Activated CD8-positive, alpha-beta T cell treated with anti-CD3 and anti-CD28 coated beads, Interleukin-2, amount 10 ng/mL, durations not matched to agents 7 days and 5 days (primary cell): ENCODE measurements at places on chromosomes 4 and X. TPM values are rescaled to one million over a fixed set of nuclear protein-coding genes. Genes with fewer than 3 reads are reported as not detected.

CLCN4 gene
- not detected for total RNA-seq

HSFX2 gene
- total RNA-seq, result not detected

FAM241A gene
- total RNA-seq, result 1.2 TPM

CC2D2A gene
- not detected for total RNA-seq

VCX3B gene
- total RNA-seq, result not detected

GPR78 gene
- total RNA-seq, result not detected

MMRN1 gene
- 0.47 TPM for total RNA-seq

PSAPL1 gene
- total RNA-seq, result not detected
